ENCODE measurements at places on chromosomes 5 and 9.

- DNase-seq: no peak
Observed at GRCh38 chr5:179777909-179778308, 15.9 kb upstream of the LTC4S start.

DNA sequence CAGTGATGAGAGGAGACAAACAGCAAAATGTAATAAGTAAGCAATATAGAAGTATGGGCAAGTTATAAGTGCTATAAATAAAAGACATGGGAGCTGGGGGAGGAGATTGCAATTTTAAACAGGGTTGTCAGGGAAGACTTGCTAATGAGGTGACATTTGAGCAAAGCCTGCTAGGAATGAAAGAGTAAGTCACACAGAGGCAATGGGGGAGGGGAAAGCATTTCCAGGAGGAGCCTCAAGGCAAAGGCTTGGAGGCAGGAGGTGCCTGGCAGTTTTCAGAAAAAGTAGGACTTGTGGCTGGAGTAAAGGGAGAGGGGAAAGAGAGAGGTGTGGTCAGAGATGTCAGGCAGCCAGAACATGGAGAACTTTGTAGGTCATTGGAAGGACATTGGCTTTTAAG, 124.4 kb upstream of the NMUR2 start:
- no peak for DNase-seq

DNA sequence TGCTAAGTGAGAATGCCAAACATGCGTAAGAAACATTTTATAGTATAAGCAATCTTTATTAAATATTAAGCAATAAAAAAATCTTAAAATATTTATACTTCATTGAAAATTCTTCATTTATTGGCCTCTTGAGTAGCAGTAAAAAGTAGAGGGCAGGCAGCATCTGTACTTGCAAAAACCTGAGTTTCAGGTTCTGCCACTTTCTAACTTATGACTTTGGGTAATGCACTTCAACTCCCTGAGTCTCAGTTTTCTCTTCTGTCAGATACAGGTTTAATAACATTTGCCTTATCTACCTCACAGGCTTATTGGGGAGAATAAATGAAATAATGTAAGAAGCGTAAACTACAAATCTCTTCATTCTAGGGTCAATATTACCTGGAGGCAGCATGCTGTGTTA, 19.8 kb upstream of the MCTP1 start:
- no peak for DNase-seq

DNA sequence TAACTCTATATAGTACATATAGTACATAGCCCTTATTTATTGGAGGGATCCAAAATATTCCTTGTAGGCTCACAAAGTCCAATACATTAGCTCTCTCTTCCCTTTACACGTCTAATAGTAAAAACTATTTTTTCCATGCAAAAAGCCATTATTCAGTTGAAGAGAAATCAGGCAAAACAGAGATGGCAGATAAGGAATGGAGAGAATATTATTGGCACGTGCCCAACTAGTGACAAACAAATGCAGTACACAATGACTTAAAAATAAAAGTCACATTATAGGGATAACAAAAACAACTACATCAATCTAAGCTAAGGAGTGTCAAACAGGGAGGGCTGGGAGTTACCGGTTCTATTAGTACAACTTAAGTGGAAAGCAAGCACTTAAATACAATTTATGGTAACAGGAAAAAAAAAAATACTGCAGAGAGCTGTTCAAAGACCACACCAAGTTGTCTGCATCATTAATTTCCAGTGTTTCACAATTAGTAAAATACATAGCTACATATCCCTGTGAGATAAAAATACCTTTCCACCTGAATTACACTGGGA, 4.1 kb upstream of the SCAI start:
- no peak for DNase-seq

DNA sequence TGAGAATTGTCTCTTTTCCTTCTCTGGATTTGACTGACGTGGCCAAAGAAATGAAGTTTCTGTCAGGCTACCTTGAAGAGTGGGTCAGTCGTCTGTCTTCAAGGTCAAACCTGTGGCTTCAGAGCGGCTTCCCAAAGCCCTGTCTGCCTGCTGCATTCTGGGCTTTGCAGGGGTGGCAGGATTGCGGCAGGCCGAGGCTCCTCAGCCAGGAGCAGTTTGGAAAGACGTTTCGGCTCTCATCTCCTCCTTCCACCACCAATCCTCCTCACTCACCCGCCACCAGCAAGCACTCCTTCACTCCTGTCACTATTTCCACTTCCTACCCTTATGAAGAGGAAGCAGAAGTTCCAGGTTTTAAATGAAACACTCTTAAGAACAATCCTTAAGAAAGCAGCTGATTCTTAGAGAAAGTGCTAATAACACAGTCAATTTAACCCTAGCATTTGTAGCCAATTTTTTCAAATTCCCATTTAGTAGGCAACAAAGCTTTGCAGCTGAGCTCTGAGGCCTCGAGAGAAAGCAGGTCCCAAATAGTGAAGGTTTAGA, 351.7 kb downstream of the ZNF608 start:
- DNase-seq: no peak

DNA sequence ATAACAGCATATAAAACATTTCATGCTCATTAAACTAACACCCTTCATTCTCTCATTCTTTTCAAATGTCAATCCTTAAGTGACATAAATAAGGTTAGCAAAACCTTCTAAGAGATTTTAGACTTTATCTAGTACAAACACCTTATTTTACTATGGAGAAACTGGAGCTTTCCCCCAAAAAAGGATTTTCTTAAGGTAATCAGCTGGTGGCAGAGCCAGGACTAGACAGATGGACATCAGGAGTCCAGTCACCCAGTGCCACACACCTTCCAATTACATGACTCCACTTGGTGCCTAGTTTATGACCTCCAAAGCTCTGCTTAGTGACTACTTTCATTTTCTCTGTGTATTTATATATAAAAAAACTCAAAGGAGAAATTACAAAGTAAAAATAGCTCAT, 70.2 kb downstream of the HTR4 start:
- DNase-seq: no peak

GRCh38 chr5:116242343-116242742, 157.5 kb downstream of the COMMD10 start:
- no peak for DNase-seq

DNA sequence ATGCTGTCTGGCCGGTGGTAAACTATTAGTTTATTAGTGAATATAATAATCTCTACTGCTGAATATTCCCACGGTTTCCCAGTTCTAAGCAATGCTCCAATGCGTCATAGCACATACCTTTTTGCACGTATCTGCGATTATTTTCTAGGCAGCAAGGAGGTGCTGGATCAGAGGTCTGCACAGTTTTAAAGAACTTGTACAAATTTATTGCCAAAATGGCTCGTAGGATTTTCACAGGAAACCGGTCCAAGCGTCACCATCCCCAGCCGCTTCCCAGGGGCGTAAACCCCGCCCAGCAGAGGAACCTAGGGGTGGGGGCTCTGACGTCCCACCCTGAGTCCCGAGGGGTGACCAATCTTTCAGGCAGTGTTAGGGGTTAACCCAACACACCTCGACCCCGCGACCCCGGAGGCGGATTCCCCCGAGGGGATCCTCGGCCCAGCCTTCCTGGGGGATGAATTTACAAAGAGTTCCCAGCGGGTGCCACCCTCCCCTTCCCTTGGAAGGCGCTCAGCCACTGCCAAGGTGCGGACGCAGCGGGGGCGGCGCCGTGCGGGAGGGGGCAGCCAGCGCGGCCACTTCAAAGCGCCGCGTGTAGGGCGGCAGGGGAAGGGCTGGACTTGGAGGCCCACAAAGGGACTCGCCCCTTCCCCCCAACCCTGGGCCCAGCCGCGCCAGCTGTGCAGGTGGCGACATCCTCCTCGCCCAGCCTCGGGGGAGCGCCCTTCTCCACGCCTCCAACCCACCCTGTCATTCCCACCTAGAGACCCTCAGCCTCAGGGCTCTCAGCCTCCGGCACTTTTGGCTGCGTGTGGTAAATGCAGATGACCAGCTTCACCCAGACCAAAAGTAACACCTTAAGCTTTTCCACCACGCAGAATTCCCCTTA, 43.5 kb upstream of the TCF7 start:
- peak; percentile 50 for DNase-seq

DNA sequence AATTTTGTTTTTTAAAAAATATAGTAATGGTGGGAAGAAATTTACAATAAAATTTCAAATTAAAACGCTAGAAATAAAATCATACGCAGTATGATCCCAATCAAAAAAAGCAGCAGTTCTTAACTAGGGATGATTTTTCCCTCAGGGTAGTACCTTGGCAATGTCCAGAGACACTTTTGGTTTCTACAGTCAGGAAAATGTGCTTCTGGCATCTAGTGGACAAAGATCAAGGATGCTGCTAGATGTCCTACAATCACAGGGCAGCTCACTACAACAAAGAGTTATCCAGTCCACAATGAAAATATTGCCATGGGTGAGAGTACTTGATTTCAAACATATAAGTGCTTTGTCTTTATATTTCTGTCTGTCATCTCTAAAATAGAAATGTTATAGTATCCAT, 400.2 kb upstream of the SGCD start:
- DNase-seq: no peak

GRCh38 chr5:149911031-149911430, 33.6 kb downstream of the PDE6A start:
- no peak for DNase-seq

GRCh38 chr9:114409842-114410241, 22.1 kb upstream of the AKNA start:
- DNase-seq: no peak

- no peak for DNase-seq
Observed at GRCh38 chr5:118789366-118789765, 199.0 kb downstream of the DTWD2 start.

Data from activated naive CD8-positive, alpha-beta T cell treated with anti-CD3 and anti-CD28 coated beads, Interleukin-2, amount 10 ng/mL, durations not matched to agents 7 days and 5 days (primary cell).